DND-41 (cell line): ENCODE measurements at places on chromosomes 2 and 18.

DNA sequence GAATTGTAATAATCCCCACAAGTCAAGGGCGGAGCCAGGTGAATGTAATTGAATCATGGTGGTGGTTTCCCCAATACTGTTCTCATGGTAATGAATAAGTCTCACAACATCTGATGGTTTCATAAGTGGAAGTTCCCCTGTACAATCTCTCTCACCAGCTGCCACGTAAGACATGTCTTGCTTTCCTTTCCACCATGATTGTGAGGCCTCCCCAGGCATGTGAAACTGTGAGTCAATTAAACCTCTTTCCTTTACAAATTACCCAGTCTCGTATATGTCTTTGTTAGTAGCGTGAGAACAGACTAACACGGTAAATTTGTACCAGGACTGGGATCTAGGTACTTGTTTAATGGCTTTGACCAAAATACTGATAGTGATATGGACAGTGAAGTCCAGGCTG lies 744.3 kb upstream of the REG3G start:
- no peak for DNase-seq

DNA sequence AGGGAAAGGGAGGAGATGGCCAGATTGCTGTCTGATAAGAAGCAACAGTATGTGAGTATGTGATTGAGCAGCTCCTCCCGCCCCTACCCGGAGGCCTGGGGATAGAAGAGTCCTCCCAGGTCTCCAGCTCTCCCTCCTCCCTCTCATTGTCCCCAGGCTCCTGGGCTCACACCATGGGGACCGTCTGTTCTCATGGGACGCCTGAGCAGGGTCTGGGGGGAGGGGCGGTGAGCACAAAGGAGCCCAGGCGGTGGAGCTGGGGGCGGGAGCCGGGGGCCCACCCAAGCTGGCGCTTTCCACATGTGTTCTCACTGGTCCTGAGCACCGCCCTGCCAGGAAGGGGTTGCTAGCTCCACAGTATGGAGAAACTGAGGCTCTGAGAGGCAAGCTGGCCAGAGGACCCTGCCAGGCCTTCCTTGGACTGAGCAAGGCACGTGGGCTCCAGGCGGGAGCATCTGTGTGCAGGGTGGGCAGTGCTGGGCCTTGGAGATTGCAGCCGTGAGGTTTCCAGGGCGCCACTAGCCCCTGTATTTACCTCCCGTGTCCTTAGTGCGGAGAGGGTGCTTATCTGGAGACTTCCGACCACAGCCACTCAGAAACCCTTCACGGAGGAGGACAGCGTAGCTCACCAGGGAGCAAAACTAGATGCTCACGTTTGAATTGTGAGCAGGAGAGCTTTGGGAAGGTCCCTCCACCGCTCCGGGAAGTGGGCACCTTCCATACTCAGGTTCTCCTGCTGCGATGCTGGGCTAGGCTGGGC lies 37.4 kb downstream of the PDIA6 start:
- DNase-seq: no peak

- DNase-seq: no peak
Measured at GRCh38 chr18:59033359-59033758, 106.3 kb upstream of the SEC11C start.

GRCh38 chr2:176388861-176389260 lies 119.6 kb downstream of the MTX2 start:
- no peak for DNase-seq

DNA sequence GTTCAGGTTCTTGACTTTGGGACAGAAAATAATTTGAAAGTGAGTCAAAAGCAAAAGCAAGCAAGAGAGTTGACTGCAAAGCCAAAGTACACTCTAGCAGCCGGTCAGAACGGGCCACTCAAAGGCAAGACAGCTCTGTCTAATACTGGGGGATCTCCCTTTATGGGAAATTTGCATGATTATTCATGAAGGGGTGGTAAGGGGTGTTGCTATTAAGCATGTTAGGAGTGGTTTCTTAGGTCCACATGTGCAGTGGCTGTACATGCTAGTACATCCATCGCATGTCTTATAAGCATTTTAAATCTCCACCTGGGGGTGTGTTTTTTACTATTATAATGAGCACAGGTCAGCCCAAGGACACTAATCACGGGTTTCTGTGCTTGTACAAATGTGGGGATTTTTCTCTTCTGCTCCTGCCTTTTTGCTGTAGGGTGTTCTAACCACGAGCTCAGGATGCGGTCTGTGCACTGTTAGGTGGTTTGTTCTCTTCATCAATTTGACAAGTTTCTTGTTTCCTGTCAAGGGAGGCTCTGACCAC lies 60.2 kb upstream of the SPP2 start:
- peak; percentile 26 for DNase-seq

DNA sequence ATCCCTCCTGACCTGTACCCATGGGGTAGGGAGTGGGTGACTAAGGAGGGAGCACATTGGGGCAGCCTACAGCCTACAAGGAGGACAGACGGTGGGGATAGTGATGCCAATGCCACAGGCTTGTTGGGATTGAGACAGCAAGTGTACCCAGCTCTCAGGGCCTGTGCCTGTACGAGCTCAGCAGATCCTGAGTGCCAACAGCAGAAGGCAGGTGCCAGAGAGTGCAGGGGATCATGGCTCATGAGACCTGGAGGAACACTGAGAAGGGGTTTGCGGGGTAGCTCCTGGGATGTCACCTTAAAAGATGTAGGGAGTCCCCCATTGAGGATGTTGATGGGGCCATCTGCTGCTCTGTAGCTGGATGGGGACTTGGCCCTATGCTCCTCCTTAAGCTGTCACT lies 10.3 kb upstream of the SNED1 start:
- no peak for DNase-seq

DNA sequence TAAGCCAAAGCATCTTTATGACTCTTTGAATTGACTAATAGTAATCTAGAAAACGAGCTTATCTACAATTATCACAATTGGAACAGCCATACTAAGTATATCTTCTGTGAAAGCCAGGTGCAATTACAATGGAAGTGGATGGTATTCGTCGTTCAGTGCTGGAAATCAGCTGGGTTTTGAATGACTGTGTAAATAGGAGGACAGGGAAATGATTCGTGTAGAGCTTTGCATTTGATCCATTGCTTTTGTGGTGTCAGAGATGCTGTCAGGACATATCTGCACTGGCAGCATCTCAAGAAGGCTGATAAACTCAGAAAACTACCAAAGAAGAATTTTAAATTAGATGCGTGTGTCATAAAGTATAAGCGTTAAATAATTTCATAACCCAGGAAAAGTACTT lies 187.1 kb downstream of the ZNF407 start:
- no peak for DNase-seq

DNA sequence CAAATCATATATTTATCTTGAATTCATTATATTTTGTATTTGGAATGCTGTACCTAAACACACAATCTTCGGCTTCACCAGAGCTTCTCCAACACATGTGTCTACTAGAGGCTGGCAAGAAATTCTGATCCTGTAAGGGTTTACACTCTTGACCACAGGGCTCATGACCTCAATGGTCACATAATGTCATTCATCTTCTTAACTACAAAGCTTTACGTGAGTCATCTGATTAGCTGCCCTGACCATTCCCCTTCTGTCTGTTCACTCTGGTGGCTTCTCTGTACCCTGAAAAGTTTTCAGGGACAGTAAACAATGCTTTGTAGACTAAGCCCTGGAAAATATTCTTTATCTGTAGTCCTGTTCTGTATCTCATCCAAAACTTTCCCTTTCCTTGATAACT lies 423.9 kb downstream of the CMPK2 start:
- DNase-seq: no peak

- DNase-seq: no peak
Measured at GRCh38 chr2:99939135-99939534, 203.3 kb downstream of the AFF3 start.

DNA sequence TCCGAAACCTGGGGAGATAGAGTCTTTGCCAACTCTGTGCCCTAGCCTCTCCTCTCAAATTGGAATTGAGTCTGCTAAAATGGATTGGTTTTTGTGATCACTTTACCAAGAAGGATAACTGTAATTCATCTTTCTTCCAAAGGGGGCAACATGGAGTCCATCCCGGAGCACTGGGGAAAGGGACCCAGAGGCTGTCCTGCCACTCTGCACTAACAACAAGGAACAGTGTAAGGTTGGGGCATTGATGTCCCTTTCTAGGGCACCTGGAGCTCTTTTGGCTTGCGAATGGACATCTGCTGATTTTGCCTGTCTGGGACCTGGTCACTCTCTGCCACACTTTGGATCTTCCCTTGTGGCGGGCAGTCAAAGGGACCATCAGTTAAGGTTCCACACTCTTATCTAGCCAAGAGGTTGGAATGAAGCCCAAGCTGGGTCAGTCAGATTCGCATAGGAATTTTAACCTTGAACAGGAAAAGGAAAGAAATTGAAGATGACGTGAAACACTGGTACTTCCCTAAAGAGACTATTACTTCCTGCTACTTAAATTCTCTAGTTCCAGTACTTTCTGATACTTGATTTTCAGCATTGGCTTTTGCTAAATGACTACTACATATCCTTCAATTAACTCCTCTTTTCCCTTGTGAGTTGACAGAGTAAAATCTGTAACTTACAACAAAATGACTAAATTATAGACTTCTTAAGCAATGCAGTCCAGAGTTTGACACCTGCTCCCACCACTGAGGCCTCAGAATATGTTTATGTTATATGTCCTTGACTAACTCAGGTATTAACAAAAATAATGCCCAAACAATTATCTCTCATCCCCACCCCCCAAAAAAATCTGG lies 64.7 kb upstream of the KLF7 start:
- no peak for DNase-seq

- DNase-seq: no peak
Measured at GRCh38 chr2:233779722-233780121, 1.6 kb downstream of the MROH2A start.

DNA sequence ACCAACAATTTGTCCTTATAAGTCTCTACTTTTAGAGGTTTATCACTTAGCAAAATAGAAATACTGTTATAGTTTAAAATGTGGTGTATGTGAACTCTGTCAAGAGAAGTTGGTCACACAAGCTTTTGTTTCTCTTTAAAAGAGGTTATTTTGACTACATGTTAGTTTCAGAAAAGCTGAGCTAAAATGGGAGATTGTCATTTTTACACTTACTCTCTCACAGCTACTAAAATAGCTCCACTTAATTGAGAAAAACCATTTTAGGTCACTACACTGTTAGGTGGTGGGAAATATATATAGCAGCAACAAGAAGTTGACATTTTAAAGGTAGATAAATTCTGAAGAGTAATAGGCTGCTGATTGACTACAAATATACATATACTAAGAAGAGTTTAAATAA lies 161.5 kb upstream of the KCNJ3 start:
- DNase-seq: no peak

- no peak for DNase-seq
Measured at GRCh38 chr2:176501617-176502016, 232.4 kb downstream of the MTX2 start.

DNA sequence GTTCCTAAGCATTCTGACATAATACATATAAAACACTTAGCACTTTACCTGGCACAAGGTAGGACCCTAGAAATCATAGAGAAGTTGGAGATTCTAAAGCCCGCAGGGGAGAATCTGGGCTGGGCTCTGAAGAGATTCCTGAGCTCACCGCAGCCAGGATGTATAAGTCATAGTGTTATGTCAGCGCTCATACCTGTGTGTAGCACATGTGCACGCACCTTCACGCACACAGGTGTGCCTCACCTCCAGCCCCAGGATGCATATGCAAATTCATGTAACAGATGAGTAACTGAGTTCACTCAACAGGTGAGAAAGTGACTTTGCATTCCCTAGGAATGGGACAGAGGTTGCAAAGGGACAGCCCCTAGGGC lies 7.9 kb upstream of the SDC1 start:
- no peak for DNase-seq

DNA sequence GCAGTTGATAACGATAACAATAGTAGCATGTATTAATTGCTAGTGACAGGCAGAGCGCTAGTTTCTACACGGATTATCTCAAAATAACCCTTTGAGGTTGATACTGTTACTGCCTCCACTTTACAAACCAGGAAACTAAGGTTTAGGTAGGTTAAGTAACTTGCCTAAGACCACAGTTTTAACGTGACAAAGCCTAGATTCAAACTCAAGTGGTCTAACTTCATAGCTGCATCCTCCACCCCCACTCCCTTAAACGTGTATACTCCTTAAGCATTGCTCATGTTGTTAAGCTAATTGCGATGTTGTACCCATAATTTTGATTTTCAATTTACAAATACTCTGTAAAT lies 1.2 kb downstream of the ME2 start:
- DNase-seq: no peak

DNA sequence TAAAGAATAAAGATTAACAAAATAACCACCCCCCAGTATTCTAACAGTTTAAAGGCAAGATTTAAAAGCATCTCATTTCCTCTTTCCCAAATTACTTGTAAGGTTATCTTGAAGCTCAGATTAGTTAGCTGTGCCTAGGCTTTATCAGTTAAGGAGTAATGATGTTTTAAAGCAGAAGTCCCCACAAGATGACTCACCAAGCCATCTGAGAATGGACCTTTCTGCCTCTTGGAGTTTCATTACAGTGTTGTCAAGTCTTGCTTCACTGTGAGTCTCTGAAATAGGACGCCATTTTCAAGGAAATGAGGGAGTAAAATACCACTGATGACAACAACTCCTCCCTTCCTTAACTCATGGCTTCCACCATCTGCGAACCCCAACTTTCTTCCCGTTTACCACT lies 35.9 kb downstream of the ZNF385B start:
- DNase-seq: no peak

GRCh38 chr2:73111073-73112025 lies 1.4 kb downstream of the RAB11FIP5 start:
- no peak for DNase-seq

DNA sequence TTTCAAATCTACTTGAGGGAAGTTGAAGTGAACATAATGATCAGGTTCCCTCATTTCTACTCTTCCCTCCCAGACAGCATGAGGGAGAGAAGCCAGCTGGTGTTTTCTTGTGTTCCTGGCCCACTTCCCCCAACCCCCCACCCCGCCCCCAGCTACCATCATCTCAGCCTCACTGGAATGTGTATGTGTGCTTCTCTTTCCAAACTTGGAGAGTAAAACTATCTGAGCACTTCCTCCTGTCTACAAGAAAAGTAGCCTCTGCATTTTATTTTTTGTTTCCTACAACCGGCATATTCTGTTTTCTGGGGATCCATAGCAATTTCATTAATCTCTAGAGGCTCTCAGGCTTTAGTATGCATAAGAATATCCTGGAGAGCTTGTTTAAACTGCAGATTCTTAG lies 53.6 kb upstream of the GRHL1 start:
- DNase-seq: no peak

GRCh38 chr2:28637066-28638047 lies 114.3 kb upstream of the PPP1CB start:
- no peak for DNase-seq

GRCh38 chr2:39375917-39376316 lies 61.2 kb downstream of the MAP4K3 start:
- DNase-seq: no peak

GRCh38 chr2:217033186-217033585 lies 173.3 kb upstream of the TNP1 start:
- no peak for DNase-seq
